T-cell (primary cell): ENCODE measurements at places on chromosomes 2 and 18. TPM values are rescaled to one million over a fixed set of nuclear protein-coding genes. Genes with fewer than 3 reads are reported as not detected.
A peak's percentile ranks its signal among the peaks of the same experiment; 100 is the strongest.

DNA sequence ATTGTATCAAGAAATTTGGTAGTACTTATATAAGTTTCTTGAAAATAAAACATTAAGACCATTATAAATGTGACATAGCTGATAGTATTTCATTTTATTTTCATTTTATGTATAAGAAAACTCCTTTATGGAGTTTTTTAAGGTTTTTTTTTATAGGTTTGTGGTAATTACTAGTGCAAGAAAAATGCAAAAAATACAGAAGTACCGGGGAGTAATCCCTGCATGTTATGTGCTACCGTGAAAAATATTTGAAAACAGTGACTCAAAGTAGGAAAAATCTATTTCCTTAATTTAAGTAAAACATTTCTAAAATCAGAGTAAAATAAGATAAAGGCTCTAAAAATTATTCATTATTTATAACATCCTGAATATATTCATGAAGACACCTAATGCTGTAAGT, 21.6 kb downstream of the ZSWIM2 start:
- no peaks in the 10 kb centered on the region for H3K27me3 ChIP-seq
- H3K36me3 ChIP-seq: no peaks in the 10 kb centered on the region
- no peak overlapping the region for H3K27ac ChIP-seq
- no peak overlapping the region for H3K4me3 ChIP-seq
- no peak for DNase-seq

Gene SH3BP4
- total RNA-seq: 0.14 TPM

DNA sequence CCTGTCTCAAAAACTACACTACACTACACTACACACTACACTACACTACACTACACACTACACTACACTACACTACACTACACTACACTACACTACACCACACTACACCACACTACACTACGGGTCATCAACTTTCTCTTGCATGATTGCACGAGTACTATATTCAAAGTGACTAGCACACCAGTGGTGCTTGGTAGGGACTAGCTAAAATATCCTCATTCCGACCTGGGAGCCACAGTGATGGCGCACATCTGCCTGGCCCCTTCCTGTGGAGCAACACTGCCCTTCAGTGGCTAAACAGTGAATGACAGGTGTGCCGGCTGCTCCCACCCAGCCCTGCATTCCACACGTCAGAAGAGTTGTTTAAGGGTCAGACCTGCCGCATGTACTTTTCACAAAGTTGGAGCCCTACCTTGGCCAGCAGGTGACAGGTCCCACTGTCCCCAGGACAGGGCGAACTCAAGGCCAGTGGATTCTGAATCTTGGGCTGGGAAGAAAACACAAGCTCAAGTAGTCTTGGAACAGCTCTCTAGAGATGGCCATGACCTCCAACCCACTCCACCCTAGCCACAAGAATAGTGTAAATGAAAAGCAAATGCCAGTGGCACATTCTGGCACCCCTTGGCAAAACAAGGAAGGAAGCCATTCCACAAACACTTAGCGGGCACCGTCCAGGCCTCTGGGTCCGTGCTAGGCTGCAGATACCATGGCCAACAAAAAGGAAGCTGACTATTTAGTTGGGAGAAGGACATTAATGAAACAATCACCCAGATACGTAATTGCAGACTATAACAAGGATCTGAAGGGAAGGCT, 79.7 kb upstream of the MSH2 start:
- H3K27ac ChIP-seq: no peak overlapping the region
- no peaks in the 10 kb centered on the region for H3K4me1 ChIP-seq
- DNase-seq: peak; percentile 36
- H3K4me3 ChIP-seq: no peak overlapping the region
- peaks cover 11% of the 10 kb centered on the region for H3K27me3 ChIP-seq

DNA sequence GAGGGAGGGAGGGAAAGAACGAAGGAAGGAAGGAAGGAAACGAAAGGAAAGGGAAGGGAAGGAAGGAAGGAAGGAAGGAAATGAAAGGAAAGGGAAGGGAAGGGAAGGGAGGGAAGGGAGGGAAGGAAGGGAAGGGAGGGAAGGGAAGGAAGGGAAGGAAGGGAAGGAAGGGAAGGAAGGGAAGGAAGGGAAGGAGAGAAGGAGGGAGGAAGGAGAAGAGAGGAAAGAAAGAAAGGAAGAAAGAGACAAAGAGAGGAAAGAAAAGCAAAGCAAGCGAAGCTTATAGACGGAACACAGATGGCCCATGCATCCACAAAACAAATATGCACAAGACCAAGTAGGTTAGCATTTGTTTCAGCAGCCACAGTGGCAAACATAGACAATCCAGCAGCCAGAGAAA, 20.4 kb upstream of the GALNT3 start:
- H3K27ac ChIP-seq: no peak overlapping the region
- no peak overlapping the region for H3K4me3 ChIP-seq
- H3K36me3 ChIP-seq: no peaks in the 10 kb centered on the region
- no peaks in the 10 kb centered on the region for H3K4me1 ChIP-seq
- H3K27me3 ChIP-seq: no peaks in the 10 kb centered on the region

- DNase-seq: no peak
- H3K27ac ChIP-seq: no peak overlapping the region
- no peaks in the 10 kb centered on the region for H3K36me3 ChIP-seq
- peaks cover 5% of the 10 kb centered on the region for H3K27me3 ChIP-seq
- H3K4me3 ChIP-seq: no peak overlapping the region
Observed at GRCh38 chr2:203600286-203600685, 65.2 kb upstream of the RAPH1 start.

DNA sequence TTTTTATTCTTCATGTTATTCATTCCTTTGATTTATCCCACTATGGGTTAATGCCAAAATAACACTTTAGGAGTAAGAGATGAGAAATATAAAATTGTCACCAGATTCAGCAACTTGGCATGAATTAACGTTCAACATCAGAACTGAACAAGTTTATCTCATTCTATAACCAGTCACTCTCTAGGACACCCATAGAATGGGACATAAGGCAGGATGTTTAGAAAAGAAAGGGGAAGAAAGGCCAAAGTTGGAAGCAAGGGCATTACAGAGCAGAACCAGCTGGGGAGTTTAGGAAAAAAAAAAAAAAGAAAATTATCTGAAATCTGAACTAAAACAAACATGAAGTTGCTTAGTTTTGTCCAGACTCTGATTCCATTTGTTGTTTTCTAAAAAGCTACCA, 211.0 kb downstream of the PMAIP1 start:
- H3K27me3 ChIP-seq: no peaks in the 10 kb centered on the region
- H3K36me3 ChIP-seq: no peaks in the 10 kb centered on the region
- no peaks in the 10 kb centered on the region for H3K4me1 ChIP-seq
- DNase-seq: no peak
- no peak overlapping the region for H3K4me3 ChIP-seq
- no peak overlapping the region for H3K27ac ChIP-seq

GRCh38 chr18:3075491-3075890, 62.5 kb upstream of the LPIN2 start:
- H3K36me3 ChIP-seq: no peaks in the 10 kb centered on the region
- peaks cover 6% of the 10 kb centered on the region for H3K4me1 ChIP-seq
- H3K4me3 ChIP-seq: no peak overlapping the region
- DNase-seq: no peak
- peak overlapping the region; percentile 21 for H3K27ac ChIP-seq
- no peaks in the 10 kb centered on the region for H3K27me3 ChIP-seq

GRCh38 chr2:75494137-75494769, 66.5 kb downstream of the EVA1A start:
- no peak overlapping the region for H3K27ac ChIP-seq
- H3K36me3 ChIP-seq: no peaks in the 10 kb centered on the region
- H3K4me1 ChIP-seq: no peaks in the 10 kb centered on the region
- DNase-seq: no peak
- H3K4me3 ChIP-seq: no peak overlapping the region
- no peaks in the 10 kb centered on the region for H3K27me3 ChIP-seq

Gene STK39
- 15.4 TPM for total RNA-seq

GRCh38 chr18:62784966-62785413, 69.6 kb downstream of the PHLPP1 start:
- no peak overlapping the region for H3K4me3 ChIP-seq
- H3K27ac ChIP-seq: no peak overlapping the region
- no peaks in the 10 kb centered on the region for H3K36me3 ChIP-seq

DNA sequence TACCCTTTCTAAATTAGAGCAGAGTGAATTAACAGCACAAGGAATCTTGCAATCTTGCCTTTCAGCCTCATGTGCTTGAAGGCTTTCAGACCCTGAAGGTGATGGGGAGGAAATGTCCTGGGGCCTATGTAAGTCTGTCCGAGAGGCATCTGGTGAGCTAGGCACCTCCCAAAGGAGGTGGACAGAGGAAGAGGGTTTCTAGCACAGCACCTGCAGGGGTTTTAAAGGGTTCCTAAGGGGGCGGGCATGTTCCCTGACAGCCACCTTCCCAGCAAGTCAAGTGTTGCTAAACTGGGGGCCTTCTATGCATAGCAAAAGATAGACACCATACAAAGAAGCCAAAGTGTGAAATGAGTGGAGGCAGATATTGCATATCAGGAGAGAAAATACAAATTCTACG, 88.5 kb downstream of the CDH2 start:
- H3K4me1 ChIP-seq: no peaks in the 10 kb centered on the region
- H3K36me3 ChIP-seq: no peaks in the 10 kb centered on the region
- DNase-seq: no peak
- H3K27ac ChIP-seq: no peak overlapping the region
- H3K4me3 ChIP-seq: no peak overlapping the region

- H3K4me3 ChIP-seq: peak overlapping the region; percentile 88
- DNase-seq: no peak
- H3K27me3 ChIP-seq: no peaks in the 10 kb centered on the region
- no peak overlapping the region for H3K27ac ChIP-seq
Observed at GRCh38 chr2:38876407-38876806, 631 bp downstream of the MORN2 start.

DNA sequence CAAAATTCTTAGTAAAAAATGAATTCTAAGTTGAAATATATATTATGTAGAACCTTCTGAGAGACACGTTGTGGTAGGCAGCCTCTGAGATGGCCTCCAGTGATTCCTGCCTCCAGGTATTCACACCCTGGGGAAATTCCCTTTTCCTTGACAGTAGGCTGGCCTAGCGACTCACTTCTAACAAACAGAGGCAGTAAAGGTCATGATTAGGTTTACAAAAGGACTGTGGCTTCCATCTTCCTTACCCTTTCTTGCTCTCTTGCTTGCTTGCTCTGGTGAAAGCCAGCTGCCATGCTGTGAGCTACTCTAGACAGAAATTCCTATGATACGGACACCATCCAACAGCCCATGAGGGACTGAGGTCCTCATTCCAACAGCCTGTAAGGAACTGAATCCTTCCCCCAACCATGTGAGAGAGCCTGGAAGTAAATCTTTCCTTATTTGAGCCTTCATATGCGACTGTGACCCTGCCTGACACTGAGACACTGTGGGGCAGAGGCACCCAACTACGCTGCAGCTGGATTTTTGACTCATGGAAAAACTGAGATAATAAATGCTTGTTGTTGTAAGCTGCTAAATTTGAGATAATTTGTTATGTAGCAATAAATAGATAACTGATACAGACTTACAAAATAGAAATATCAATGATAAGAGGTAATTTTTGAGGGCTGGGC, 32.7 kb upstream of the SERTAD2 start:
- H3K4me1 ChIP-seq: no peaks in the 10 kb centered on the region
- H3K36me3 ChIP-seq: no peaks in the 10 kb centered on the region
- H3K27ac ChIP-seq: no peak overlapping the region
- H3K27me3 ChIP-seq: no peaks in the 10 kb centered on the region
- H3K4me3 ChIP-seq: no peak overlapping the region
- no peak for DNase-seq

DNA sequence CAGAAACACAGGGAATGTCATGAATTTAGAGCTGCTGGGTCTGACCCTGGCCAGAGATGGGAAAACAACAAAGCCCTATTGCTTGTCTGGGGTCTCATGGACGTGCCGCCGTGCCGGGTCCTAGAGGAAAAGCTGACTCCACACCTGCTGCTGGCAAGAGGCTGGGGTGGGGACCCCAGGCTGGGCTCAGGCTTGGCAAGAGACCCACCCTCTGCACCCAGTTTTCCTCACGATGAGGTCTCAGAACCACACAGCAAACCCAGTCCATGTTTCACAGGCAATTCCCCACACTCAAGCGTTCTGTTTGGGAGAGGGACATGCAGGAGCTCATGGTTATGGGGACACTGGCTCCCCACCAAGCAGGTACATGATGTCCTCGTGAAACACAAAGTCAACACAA, 367.3 kb upstream of the SALL3 start:
- H3K36me3 ChIP-seq: no peaks in the 10 kb centered on the region
- no peak for DNase-seq
- no peak overlapping the region for H3K4me3 ChIP-seq
- H3K27ac ChIP-seq: no peak overlapping the region

DNA sequence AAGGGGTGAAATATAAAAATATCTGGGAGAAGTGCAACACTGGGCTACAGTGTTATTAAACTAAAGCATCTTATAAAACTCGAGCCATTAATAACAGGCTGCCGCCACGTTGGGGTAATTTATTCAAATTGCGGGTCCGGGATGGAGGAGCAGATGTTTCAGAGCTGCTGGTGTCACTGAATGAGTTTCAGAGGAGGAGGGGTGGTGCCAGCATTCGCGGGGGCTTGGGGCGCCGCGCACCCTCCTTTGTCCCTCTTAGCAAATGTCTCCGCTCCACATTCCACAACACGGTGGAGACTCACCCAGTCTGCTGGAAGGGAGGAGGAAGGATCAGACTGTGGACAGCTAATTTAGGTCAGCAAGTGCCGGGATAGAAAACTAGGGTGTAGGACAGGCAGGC, 260.5 kb downstream of the CELF4 start:
- no peaks in the 10 kb centered on the region for H3K4me1 ChIP-seq
- DNase-seq: no peak
- H3K27me3 ChIP-seq: no peaks in the 10 kb centered on the region
- H3K36me3 ChIP-seq: no peaks in the 10 kb centered on the region
- H3K4me3 ChIP-seq: no peak overlapping the region

Gene LHCGR
- not detected for total RNA-seq

Gene CIDEA
- not detected for total RNA-seq

Gene ACVR2A
- 10.4 TPM for total RNA-seq

Gene CDH2
- total RNA-seq: not detected

- H3K27me3 ChIP-seq: no peaks in the 10 kb centered on the region
- H3K27ac ChIP-seq: no peak overlapping the region
- no peaks in the 10 kb centered on the region for H3K36me3 ChIP-seq
Observed at GRCh38 chr2:160375802-160376469, 117.7 kb downstream of the RBMS1 start.

Gene CDH7
- not detected for total RNA-seq

GRCh38 chr18:25313268-25313667, 38.7 kb downstream of the ZNF521 start:
- no peak overlapping the region for H3K27ac ChIP-seq
- no peaks in the 10 kb centered on the region for H3K36me3 ChIP-seq
- DNase-seq: no peak
- no peak overlapping the region for H3K4me3 ChIP-seq

Gene FAM110C
- 0.72 TPM for total RNA-seq

DNA sequence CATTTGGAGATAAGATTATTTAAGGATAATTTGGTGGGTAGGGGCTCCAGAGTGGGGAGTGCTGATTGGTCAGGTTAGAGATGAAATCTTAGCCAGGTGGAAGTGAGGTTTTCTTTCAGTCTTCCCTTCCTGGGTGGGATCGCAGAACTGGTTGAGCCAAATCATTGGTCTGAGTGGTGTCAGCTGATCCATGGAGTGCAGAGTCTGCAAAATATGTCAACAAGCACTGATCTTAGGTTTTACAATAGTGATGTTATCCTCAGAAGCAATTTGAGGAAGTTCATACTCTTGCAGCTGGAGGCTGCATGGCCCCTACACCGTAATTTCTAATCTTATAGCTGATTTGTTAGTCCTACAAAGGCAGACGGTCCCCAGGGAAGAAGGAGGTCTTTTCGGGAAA, 1483.4 kb upstream of the ZEB2 start:
- no peak overlapping the region for H3K4me3 ChIP-seq
- DNase-seq: no peak
- H3K36me3 ChIP-seq: no peaks in the 10 kb centered on the region
- no peak overlapping the region for H3K27ac ChIP-seq
- H3K27me3 ChIP-seq: no peaks in the 10 kb centered on the region
- no peaks in the 10 kb centered on the region for H3K4me1 ChIP-seq
